ENCODE measurements at places on chromosomes 16 and 17.

GRCh38 chr16:918741-919657, 51.8 kb downstream of the LMF1 start:
- no peak for DNase-seq

DNA sequence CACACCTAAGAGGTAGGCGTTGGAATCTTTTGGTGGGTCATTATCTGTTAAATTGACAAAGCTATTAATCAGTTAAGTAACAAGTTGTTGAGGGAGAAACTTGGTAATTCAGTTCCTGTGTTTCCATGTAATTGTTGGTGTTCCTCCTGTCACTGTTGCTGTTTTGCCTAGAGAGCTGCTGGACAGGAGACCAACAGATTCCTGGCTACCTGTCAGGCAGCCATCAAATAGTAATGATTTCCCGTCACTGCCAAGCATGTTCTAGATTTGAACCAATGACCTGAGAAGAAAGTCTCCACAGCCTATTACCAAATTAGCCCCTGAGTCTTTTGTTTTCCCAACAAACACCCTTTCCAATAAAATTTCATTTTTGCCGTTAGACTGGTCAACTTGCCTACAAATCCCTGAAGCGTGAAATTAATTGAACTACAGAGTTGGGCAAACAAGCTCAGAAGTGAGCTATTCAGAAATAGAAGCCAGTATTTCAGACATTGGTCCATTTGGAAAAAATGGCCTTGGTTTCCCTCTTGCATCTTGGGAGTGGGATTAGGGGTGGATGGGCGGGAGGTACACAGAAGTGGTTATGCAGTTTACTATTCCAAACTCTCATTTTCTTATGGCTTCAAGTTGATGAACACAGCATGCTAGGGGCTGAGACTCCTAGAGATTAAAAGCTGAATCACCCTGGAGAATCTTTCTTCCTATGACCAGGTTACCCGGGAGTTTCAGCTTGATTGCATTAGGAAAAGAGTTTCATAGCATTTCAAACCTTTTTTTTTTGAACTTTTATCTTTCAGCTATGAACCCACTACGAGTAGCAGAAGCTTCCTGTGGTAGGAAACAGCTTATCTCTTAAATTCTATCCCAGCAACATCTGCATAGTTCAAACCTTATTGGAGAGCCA, 262.8 kb upstream of the MAF start:
- DNase-seq, result no peak

- no peak for DNase-seq
Observed at GRCh38 chr17:21351366-21352065, 24.6 kb upstream of the KCNJ12 start.

- no peak for DNase-seq
Observed at GRCh38 chr16:83400234-83400633, 407.5 kb upstream of the HSBP1 start.

- no peak for DNase-seq
Observed at GRCh38 chr16:11593581-11593980, 6.9 kb upstream of the LITAF start.
